CD4-positive, alpha-beta T cell treated with Interleukin-2 at 100 ng/mL for 4 hours (primary cell): ENCODE measurements at places on chromosomes 6 and 20.

GRCh38 chr6:51846531-51846930 is 240.9 kb downstream of the PKHD1 start:
- no peak for DNase-seq

- no peak for DNase-seq
These were observed 39.4 kb downstream of the ZBTB46 start for GRCh38 chr20:63791497-63792156.

DNA sequence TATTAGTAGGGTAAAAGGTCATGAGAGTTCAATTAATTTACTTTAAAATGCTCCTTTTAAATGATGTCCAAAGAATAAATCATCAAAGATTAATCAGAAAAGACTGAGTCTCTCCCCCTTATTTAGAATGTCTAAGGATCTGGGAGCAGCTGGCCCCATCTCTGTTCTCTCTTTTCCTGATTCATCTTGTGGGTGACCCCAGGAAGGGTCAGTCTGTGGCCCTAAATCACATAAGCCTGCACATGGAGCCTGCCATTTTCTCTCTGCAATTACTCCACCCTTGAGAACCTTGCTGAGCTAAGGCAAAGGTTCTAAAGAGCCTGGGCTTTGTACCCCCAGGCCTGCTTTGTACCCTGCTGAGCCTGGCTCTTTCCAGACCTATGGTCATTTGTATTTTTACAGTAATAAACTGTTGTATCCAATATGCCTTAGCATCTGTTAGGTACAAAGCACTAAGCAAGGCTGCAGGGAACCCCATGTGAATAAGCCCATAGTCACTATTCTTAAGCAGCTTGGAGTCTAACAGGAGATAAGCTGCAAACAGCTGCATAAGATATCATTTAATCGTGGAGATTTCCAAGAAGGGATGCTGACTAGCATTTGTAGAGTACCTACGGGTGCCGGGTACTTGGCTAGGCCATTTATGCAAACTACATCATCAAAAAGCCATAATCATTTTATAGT is 431.0 kb upstream of the MARCKS start:
- no peak for DNase-seq

DNA sequence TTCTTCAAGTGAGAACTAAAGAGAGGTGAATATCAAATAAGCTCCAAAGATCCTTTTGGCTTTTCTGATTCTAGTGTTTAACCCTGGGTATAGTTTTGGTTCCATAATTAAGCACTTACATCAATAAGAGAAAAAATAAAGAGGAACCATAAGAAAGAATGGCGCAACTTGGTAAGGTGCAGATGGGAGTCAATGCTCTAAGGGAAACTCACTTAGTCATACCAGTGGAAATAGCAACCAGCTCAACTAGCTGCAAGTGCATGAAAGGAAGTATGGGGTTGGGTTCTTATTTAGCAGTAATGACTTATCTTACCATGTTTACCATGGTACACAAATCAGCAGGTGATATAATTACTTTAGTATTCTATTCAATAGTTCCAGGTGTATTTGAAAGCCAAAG is 296.5 kb upstream of the RUNX2 start:
- no peak for DNase-seq

DNA sequence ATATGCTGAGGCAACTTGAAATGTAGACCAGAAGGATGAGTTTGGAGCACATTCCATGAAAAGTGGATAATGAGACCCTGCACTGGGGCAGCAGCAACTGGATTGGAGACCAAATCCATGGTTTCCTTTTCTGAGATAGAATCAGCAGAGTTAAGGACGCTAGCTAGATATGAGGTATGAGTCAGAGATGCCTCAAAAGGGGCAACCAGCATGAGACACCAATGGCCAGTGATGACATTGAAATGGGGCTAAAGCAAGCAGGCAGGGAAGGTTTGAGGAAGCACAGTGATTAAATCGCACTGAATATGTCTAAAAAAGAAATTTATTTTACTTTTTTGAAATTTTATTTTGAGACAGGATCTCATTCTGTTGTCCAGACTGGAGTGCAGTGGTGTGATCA is 802.4 kb downstream of the TFAP2A start:
- DNase-seq, result no peak
